CD4-positive, alpha-beta T cell treated with Interleukin-6 for 4 hours (primary cell): ENCODE measurements at places on chromosomes 12 and 14.

DNA sequence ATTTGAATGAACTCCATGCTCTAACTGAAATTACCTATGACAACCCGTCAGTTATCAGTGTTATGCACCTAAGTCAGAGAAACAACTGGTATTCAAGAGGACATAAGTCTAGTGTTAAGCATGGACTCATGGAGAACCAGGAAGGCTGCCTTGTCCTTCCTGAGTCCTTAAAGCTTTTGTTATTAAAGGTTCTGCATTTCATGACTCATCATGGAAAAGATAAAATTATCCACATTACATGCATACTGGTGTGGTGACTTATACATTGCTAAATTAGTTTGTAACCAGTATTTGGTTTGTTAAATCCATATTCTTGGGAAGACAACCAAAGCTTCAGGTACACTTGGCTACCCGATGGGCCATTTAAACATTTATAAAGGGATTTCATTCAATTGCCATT, 6.5 kb upstream of the OR4E1 start:
- DNase-seq, result no peak

DNA sequence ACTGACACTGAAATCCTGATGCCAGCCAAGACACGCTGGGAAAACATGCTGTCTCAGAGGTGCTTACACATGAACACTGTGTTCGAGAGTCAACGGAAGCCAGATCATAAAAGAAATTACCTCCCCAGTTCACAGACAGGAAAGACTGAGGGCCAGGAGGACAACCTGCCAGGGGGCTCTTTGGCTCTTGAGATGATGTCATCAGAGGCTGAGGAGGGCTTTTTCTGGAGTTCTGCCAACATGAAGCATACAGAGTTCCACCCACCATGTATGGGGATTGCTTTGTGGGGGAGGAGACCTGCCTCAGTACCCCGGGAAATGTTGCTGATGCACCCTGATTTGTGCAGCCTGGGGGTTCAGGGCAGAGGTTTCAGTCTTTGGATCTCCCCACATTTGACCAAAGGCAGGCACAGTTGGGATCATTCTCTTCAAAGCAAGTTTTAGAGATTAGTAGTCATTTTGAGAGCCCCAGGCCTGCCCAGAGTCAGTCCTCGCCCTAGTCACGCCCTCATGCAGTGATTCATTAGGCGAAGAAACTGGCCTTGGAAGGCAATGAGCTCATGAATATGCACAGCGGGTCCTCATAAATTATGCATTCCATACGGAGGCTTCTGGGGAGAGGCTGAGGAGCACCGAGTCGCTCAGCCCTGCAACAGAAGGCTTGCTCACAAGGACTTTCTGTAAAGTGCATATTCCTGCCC, 34.9 kb upstream of the EML1 start:
- no peak for DNase-seq

DNA sequence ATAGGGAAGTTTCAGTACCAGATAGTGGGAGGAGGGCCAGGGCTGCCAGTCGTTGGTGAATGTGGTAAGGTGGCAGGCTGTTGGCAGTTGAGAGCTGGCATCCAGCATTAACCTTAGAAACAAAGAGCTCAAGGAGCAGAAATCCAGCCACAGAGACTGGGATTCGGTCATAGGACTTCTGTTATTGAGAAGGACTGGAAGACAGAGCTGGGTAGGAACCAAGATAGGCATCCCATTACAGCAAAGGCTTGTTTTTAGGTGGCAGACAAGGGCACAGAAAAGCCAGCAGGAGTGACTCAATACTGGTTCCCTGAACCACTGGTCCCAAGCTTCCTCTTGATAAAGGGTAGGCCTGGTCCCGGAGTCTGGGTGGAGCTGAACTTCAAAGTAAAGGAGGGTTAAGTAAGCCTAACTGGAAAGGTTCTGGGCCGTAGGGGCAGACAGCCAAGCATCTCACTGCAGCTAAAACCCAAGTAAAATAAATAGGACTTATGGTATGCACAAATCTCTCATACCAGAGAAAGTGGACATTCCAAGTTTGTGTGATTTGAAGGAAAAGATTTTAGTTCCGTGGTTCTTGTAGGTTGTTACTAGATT, 147.9 kb downstream of the ETV6 start:
- DNase-seq, result no peak

- DNase-seq, result no peak
These were observed 113.9 kb downstream of the TMEM132D start for GRCh38 chr12:129789921-129790320.

GRCh38 chr12:124681779-124682391, 114.5 kb upstream of the NCOR2 start:
- no peak for DNase-seq

DNA sequence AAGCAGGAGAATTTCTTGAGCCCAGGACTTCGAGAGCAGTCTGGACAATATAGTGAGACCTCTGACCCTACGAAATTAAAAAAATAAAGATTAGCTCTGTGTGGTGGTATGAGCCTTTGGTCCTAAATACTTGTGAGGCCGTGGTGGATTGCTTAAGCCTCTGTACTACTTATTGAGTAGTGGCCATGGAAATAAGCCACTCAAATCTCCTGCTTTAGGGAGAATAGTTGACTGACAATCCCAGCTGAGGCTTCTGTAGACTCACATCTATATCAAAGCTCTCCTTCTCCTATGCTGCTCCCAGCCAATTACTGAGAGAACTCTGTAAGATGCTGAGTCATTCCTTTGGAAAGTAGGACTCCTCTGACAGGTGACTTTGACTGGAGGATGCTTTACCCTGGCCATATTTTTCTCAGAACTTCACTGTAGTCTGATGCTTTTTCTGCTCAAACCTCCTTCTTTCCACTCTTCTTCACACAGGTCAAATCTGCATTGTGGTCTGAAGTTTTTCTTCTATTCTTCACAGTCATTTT, 420.2 kb downstream of the SLC6A15 start:
- no peak for DNase-seq

- DNase-seq, result no peak
These were observed 457.7 kb upstream of the PDE3A start for GRCh38 chr12:19910681-19911080.

DNA sequence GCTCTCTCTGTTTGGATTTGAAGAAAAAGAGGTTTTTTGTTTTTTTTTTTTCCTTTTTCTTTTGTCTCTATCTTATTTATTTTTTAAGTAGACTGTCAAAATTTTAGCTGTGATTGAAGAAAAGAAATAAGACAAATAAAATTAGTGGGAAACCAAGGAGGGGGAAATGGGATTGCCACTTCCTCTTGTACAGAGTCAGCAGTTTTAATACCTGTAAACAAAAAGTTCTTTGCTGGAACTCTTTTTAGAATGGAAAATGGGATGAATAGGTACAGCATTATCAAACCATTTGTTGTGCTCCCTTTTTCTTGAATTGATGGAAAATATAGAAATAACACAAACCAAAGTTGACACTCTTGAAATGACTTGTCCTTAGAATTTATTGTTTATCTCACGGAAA, 680.7 kb downstream of the DIO2 start:
- DNase-seq, result no peak

- no peak for DNase-seq
These were observed 59.0 kb upstream of the CRY1 start for GRCh38 chr12:107152315-107152714.

DNA sequence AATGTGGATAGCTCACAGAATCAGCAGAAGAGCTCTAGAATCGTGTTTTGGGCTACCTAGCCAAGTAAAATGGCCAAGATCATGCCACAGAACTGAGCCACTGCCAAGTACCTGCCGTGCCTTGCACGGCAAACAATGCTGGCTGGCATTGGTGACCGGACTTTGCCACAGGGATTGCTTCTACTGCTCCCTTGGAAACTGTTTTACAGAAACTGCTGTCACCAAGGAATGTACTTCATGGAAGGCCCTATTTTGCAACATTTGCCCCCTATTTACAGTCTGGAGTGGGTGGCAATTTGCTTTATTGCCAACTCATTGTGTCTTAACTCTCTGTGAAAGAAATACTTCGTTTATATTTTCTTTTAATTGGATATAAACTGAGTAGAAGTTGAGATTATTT, 49.0 kb downstream of the BORCS5 start:
- DNase-seq, result no peak

- DNase-seq, result no peak
These were observed 193.0 kb downstream of the SYT1 start for GRCh38 chr12:79057540-79057939.

DNA sequence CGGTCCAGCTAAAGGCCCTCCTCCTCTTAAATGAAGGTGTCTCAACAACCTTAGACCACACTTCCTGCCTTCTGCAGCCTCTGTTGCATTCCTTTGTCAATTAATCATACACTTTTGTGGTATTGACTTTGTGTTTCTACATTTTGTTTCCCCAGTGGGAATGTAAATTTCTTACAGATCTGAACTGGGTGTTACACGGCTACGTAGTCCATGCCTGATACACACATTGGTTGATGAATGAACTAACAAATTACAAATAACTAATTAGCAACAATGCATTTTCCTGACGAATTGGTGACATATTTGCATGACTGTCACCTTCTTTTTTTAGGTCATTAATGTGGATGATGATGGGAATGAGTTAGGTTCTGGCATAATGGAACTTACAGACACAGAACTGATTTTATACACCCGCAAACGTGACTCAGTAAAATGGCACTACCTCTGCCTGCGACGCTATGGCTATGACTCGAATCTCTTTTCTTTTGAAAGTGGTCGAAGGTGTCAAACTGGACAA, 15.2 kb upstream of the CCT2 start:
- no peak for DNase-seq

GRCh38 chr12:1357171-1357570, 237.2 kb downstream of the FBXL14 start:
- no peak for DNase-seq

DNA sequence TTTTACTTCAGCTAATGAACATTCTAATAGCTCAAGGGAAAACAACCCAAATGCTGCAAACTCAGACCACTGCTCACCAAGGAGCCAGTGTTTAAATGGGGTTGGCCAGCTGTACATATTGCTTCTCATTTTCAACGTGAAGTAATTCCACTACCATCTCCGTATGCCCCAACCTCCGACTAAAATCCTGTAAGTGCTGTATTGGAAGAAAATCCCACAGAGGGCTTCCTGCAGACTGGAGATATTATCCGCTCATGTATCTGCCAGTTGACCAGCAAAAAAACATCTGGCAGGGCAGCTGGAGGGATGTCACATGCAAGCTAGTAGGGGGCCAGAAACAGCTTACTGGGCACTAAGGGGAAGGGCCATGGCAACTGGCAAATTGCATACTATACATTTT, 485.0 kb downstream of the SNAPC1 start:
- no peak for DNase-seq

- no peak for DNase-seq
These were observed 170.8 kb downstream of the ESR2 start for GRCh38 chr14:64123241-64123822.

DNA sequence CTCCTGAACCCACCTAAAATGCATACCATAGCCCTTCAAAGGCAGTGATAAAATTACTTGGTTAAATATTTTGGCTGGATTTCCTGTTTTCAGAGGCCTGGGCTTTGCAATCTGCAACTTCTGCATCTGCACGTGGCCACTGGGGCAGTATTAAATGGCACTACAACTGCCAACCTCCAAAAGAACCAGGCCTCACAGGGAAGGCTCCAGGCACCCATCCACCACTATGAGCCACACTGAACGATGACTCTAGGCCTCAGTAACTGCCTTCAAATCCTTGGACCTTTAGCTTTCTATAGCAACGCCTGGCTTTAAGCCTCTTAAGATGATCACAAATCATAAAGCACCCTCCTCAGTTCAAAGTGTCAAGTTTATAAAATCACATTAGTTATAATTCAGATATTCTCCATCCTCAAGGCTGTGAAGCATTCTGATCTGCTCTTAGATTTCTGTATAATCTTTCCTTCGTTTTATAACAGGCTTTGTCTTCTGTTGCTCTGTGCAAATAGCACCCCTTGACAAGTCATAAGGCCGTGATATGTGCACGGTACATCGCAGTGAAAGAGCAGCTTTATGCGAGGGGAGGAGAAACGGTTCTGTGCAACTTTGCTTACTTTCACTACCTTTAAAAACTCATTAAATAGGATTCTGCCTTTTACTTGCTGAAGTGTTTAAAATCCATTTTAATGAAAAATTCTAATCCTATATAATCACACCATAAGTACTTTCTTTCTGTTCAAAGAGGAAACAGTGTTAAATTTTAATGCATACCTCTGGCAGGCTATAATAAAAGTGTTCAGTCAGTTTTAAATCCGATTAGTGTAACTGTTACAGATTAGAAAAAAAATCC, 196.4 kb upstream of the G2E3 start:
- DNase-seq, result no peak

GRCh38 chr12:131806674-131807073, 21.5 kb upstream of the MMP17 start:
- DNase-seq, result no peak
